ENCODE measurements at places on chromosomes 5 and 9.
A peak's percentile ranks its signal among the peaks of the same experiment; 100 is the strongest.

- no peak for DNase-seq
These were observed 1.0 kb upstream of the NTMT1 start for GRCh38 chr9:129624947-129625346.

DNA sequence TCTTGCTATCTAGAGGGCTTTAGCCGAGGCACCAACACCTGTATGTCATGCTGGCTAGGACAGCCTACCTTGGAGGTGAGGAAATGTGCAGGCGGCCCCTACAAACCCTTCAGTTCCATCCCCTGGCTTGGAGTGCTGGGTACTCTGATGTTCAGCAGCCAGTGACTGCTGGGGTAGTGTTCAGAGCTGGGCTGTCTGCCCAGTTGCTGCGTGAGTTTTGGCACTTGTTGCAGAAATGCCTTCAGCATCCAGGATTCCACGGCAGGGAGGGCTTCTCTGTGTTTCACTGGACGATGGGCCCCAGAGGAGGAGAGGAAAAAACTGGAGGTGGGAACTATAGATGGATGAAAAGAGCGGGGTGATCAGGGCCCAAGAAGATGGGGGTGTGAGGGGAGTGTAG lies 10.4 kb downstream of the SWI5 start:
- peak; percentile 15 for DNase-seq

DNA sequence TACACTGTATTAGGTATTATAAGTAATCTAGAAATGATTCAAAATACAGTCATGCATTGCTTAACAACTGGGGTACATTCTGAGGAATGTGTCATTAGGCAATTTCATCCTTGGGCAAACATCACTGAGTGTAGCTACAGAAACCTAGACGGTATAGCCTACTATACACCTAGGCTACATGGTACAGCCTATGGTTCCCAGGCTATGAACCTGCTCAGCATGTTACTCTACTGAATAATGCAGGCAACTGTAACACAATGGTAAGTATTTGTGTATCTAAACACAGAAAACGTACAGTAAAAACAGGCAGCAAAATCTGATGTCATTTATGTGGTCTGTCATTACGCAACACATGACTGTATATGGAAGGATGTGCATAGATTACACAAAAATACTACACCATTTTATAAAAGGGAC lies 96.8 kb downstream of the RAPGEF6 start:
- no peak for DNase-seq

DNA sequence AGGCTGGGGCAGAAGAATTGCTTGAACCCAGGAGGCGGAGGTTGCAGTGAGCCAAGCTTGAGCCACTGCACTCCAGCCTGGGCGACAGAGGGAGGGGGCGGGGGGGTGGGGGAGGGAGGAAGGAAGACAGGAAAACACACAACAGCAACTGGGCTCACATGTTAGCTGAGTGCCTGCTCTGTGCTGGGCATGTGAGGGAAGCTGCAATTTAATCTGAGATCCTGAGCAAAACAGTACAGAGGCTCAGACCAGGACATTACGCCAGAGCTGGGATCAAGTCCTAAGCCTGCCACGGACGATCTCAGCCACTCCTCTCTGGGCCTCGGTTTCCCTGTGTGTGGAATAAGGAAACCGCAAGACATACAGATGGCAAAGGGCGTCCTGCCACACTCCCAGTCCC lies 119.1 kb downstream of the VAV2 start:
- no peak for DNase-seq

DNA sequence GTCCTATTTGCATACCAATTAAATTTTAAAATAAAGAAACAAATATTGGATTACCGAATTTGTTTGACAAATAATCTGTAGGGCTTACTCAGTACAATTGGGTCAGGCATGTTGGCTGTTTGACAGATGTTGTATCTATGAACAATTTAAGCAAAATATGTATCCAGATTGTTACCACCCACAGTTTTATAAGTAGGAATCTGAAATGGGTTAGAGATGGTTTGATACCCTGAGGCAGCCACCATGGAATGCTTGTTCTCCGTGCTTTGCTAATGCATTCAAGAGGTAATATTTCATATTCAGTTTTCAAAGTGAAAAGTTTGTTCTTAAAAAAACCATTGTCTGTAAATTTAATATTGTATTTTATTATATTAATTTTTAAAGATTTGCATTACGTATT lies 285.1 kb upstream of the ARRDC3 start:
- DNase-seq: no peak

GRCh38 chr9:76372336-76372735 lies 21.9 kb downstream of the RFK start:
- no peak for DNase-seq

GRCh38 chr5:121919046-121919445 lies 42.7 kb upstream of the SRFBP1 start:
- no peak for DNase-seq

GRCh38 chr9:28892538-28892937 lies 1319.3 kb upstream of the C9orf72 start:
- no peak for DNase-seq

- no peak for DNase-seq
These were observed 112.6 kb downstream of the ESM1 start for GRCh38 chr5:54872810-54873209.

DNA sequence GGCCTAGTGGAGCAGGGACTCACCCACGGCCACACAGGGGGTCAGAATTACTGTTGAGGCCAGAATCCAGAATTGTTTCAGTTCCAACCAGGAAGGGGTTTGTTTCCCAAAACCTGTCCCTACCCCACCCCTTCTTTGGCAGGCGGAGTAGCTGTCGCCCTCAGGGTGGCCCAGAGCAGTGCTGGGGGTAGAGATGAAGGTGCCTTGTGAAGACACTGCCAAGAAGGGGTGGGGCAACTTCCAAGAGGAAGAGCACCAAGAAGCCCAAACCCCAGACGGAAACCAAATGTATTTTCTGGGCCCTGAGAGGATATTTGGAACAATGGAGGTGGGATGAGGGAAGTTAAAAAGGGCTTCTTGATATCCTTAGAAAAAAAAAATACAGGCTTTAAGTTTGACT lies 11.4 kb upstream of the NDST1 start:
- no peak for DNase-seq

DNA sequence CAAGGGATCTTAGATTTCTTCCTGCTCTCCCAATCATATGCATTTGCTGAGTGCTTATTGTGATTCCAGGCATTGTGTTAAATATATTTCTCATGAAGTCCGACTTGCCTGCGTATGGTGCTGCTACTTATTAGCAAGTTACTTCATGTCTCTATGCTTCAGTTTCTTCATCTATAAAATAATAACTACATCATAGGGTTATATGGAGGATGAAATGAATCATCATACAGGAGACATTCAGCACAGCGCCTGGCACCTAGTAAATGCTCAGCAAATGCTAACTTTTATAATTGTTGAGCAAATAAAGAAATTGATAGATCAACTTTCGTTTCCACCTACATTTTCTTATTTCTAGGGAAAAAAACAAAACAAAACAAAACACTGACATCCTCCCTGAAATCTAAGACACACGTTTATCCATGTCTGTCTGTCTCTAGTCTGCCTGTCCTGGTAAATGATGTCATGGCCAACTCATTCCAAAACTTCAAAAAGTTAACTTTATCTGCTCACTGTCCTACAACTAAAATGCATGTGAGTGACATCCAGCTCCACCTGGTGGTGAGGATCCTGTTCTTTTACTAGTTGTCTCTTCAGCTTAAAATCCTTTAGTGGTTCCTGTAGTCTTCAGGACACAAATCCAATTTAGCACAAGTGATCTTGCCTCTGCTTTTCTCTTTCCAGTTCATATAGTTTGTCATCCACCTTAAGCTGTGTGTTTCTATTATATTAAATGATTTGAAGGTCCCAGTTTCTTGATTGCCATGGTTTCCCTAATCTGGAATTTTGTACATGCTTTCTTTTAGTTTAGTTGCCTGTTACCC lies 27.7 kb downstream of the PPP3R2 start:
- DNase-seq: peak; percentile 49

- no peak for DNase-seq
These were observed 10.4 kb downstream of the LRRC14B start for GRCh38 chr5:201672-202071.

DNA sequence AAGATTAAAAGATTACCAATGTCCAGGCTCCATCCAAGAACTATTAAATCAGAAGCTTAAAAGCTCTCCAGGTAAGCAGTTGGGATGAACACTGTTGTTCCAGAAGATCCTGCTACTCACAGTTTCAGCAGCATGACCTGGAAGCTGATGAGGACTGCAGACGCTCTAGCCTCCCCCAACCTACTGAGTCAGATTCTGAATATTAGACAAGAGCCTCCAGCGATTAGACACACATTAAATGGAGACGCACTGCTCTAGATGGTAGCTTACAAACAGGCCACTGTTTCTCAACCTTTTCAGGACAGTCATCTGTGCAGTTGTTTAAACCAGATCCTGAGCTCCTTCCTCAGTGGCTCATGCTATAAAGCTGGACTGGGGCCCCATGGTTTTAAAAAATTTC lies 54.3 kb downstream of the MTMR12 start:
- DNase-seq: no peak

GRCh38 chr9:6941501-6941900 lies 183.7 kb downstream of the KDM4C start:
- no peak for DNase-seq

DNA sequence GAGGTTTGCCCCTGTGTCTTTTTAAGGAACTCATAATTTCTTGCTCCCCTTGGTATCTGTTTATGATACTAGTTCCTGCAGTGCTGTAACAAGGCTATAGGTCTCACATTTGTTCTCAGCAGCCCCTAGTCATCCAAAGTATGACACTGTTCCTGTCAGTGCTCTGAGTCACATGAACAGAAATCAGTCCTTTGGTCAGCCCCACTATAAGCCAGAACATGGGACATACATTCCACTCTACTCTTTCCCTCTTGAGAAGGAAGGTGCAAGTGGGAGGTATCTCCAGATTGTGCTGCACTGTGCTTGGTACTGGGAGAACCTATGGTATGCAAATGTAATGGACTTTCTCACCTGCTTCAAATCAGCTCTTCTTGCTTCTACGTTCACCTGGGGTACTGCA lies 87.0 kb downstream of the IARS1 start:
- DNase-seq: no peak

DNA sequence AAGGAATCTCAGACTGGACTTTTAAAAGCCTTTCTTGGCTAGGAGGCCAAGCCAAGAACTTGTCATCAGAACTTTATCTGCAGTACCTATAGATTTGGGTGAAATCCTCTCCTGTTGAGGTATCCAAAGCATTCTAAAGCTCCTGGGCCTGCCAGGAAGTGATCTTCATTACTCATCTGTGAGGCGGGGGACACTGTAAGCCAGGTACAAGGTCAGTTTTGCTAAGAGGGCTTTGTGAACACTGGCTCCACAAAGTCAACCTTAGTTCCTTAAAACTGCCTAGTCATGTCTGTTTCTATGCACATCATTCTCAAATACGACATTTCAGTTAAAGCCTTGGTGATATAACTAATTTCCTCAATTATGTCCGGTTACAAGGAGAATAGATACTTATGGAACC lies 236.7 kb downstream of the PIK3R1 start:
- DNase-seq: no peak

DNA sequence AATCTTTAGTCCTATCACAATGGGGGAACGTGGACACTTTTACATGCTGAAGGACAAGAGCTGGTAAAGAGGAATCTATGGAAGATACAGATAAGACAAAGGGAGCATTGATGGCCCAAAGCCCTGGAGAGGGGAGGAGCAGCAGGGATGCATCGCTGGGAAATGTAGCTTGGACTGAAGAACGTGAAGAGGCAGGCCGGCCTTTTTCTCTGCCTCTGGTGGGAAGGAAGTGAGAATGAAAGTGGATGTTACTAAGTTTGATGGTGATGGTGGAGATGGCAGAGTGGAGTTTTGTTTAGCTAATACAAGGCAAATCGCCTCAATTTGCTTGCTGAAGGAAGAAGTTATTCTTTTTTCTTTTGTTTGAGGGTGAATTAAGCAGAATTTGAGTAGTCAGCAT lies 124.6 kb upstream of the TAF11L2 start:
- DNase-seq: no peak

GRCh38 chr5:1448511-1449011 lies 3.3 kb upstream of the SLC6A3 start:
- no peak for DNase-seq

GRCh38 chr9:124795881-124796431 lies 19.0 kb downstream of the OLFML2A start:
- DNase-seq: no peak

- peak; percentile 47 for DNase-seq
These were observed 683 bp downstream of the DBN1 start for GRCh38 chr5:177472460-177473442.

- no peak for DNase-seq
These were observed 4.8 kb downstream of the MTX3 start for GRCh38 chr5:79986260-79986659.

- DNase-seq: peak; percentile 60
These were observed 83.0 kb downstream of the NPR3 start for GRCh38 chr5:32794086-32794485.

GRCh38 chr5:67246546-67247268 lies 50.1 kb upstream of the CD180 start:
- DNase-seq: no peak

GRCh38 chr9:107778661-107779060 lies 289.1 kb upstream of the KLF4 start:
- no peak for DNase-seq

DNA sequence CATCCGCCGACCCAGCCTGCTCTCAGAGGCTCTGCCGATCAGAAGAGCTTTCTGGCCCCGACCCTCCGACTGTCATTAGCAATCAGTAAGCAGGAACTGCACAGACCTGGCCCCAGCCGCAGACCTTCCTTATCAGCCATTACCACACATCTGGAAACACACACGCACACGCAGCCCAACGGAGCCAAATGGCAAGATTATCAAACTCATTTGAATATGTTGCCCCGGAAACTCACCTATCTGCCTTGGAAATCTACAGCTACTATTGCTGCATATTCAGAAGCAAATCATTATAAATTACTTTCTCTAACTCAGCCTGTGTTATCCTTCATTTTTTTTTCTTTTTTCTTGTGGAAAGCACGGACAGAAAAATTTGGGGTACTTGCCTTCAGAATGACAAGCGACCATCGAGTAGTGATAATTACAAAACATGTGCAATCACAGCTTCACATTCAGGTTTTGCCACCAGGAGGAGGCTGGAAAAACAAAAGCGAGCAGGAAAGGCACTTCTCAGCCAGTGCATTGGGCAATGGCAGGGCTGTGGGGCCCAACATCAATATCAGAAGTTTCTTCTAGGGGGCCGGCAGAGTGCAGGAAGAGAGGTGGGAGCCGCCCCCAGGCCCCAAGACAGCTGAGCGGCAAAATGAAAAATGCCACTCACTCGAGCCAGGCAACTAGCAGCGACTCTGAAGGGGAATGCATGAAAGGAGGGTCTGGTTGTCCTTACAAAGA lies 122.3 kb downstream of the VAV2 start:
- no peak for DNase-seq

DNA sequence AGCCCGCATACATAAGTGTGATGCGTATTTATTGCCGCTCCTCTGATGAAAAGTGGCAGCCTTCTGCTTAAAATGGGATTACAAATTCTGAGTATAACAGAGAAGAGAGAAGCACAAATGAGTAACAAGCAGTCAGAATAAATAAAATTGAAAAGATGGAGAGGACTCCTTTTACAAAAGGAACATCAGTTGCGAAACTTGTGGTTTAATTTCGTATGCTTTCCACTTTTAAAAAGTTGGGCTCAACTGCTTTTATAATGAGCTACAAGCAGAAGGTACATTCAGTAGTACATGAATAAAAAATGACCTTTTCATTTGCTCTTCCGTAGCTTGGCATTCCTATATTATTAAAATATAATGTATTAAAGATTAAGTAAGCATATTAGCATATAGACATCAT lies 320.0 kb downstream of the FBXL17 start:
- no peak for DNase-seq
